ENCODE measurements at places on chromosomes 3 and 15. TPM values are rescaled to one million over a fixed set of nuclear protein-coding genes. Genes with fewer than 3 reads are reported as not detected.

GRCh38 chr3:61154457-61155198 lies 96.6 kb downstream of the FHIT start:
- H3K27ac ChIP-seq: no peak overlapping the region
- DNase-seq: no peak
- H3K36me3 ChIP-seq: no peaks in the 10 kb centered on the region
- no peaks in the 10 kb centered on the region for H3K4me1 ChIP-seq
- no peak overlapping the region for H3K4me3 ChIP-seq

Gene HRG
- not detected for total RNA-seq

DNA sequence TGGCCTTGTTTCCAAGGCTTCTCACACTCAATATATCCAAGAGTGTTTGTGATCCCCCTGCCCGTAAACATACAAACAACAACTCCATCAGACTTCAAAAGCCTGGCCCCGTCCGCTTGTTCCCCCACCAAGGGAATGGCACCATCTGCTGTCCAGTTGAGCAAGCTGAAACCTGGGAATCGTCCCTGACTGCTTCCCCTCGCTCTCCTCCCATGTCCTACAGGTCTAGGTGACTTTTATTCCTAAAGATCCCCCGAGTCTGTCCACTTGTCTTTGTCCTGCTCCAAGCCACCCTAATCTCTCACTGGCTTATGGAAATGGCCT lies 27.9 kb upstream of the FAM174B start:
- H3K36me3 ChIP-seq: no peaks in the 10 kb centered on the region
- no peaks in the 10 kb centered on the region for H3K4me1 ChIP-seq
- no peak for DNase-seq
- H3K27me3 ChIP-seq: no peaks in the 10 kb centered on the region

DNA sequence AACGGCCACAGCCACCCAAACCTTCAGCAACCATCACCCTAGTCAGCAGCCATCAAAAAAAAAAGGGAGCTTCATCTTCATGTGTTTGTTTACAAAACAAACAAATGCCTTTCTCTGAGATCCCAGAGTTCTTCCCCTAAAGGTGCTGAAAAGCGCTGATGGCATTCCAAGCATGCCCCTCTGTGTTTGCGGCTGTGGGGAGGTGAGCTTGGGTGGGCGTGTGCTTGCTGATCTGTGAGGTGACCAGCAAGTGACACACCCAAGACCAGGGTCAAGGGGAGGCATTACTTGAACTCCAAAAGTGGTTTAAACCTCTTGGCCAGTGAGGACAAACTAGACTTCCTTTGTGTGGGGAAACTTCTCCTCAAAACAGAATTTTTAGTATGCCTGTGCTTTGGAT lies 81.5 kb downstream of the DHX36 start:
- no peak overlapping the region for H3K4me3 ChIP-seq
- DNase-seq: no peak
- H3K27me3 ChIP-seq: no peaks in the 10 kb centered on the region

Gene RHOA
- 331 TPM for total RNA-seq

DNA sequence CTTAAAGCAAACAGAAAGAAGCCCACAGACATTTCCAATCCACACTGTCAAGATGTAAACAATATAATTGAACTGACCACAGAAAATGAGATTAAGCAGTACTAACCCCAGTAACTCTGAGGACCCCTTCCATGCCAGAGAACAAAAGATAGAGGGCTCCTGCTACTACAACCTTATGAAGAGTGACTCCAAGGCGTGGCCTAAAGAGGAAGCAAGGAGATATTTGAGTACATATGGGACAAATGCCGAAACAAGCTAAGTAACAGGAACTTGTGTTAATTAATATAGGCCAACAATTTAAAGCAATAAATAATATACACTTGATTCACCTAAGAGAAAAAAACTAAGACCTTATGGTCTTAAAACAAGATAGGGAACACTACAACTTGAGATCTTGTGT lies 25.0 kb upstream of the VPS39 start:
- H3K4me1 ChIP-seq: no peaks in the 10 kb centered on the region
- DNase-seq: no peak
- H3K36me3 ChIP-seq: peaks cover 9% of the 10 kb centered on the region
- H3K27ac ChIP-seq: no peak overlapping the region

Gene IL17RC
- total RNA-seq: 3.2 TPM

- H3K27ac ChIP-seq: peak overlapping the region; percentile 87
- peaks cover 13% of the 10 kb centered on the region for H3K4me1 ChIP-seq
- no peaks in the 10 kb centered on the region for H3K27me3 ChIP-seq
- peaks cover 8% of the 10 kb centered on the region for H3K36me3 ChIP-seq
Observed at GRCh38 chr3:179072100-179072438, 460 bp upstream of the ZMAT3 start.

Data from naive thymus-derived CD4-positive, alpha-beta T cell (primary cell).